Retinal pigment epithelial cell (primary cell): ENCODE measurements at places on chromosomes 16 and 17.

DNA sequence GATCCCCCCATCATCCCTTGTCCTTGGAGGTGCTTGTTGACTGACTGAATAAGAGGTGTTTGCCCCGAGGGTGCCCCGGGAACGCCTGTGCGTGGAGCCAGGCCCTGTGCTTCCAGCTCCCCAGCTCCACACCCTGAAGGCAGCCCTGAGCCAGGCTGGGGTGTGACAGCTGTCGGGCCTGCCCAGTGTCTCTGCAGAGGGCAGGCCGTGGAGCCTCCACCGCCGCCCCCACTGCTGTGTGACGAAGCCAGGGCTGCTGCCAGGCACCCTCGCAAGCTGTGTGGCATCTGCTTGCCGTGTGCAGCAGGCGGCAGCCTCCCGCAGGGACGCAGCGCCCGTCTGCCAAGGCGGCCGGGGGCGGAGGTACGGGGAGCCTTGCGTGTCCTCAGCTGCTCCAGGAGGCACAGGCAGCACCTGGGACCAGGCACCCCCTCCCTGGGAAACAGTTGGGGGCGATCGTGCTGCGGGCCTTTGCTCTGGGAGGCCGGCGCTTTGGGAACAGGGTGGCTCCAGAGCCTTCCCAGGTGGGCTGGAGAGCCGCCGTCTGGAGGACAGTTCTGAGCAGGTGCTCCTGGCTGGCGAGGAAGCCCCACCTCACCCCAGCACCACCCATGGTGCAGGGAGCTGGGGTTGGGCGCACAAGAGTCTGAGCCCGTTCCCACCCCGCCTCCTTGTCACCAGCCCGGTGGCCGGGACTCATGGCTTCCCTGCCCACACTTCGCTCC is 26.6 kb downstream of the GSE1 start:
- no peak for DNase-seq

- no peak for DNase-seq
Observed at GRCh38 chr17:31687505-31688126, 171.4 kb downstream of the COPRS start.

- no peak for DNase-seq
Observed at GRCh38 chr16:16113076-16113475, 110.2 kb downstream of the ABCC6 start.

DNA sequence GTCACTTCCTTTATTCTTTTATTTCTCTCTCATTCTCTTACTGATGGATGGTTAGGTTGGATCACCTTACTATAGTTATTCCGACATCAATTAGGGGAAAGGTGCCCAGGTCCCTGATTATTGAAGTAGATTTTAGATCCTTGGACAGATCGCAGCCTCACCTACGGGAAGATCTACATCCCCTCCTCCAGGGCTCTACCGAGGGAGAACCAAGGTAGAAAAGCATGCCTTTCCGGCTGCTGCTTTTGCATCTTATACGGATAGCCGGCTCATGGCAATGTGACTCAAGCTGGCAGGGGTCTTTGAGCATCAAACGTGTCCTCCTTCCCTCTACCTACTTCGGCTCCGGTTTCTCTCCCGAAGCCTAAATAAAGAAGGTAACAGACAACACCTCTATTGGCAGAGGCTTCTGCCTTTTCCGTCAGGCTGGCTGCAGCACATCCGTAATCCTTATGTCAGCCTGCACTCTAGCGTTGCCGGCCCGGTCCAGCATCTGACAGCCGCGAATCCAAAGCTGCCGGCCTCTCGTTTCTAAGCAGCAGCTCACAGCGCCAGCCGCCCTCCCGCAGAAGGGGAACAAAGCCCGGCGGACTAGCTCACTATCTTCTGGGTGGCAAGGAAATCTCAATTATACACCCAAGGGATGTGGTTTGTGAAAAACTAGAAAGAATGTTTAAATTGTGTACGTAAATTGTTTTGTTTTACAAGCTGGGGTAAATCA is 46.9 kb downstream of the IRX6 start:
- no peak for DNase-seq

DNA sequence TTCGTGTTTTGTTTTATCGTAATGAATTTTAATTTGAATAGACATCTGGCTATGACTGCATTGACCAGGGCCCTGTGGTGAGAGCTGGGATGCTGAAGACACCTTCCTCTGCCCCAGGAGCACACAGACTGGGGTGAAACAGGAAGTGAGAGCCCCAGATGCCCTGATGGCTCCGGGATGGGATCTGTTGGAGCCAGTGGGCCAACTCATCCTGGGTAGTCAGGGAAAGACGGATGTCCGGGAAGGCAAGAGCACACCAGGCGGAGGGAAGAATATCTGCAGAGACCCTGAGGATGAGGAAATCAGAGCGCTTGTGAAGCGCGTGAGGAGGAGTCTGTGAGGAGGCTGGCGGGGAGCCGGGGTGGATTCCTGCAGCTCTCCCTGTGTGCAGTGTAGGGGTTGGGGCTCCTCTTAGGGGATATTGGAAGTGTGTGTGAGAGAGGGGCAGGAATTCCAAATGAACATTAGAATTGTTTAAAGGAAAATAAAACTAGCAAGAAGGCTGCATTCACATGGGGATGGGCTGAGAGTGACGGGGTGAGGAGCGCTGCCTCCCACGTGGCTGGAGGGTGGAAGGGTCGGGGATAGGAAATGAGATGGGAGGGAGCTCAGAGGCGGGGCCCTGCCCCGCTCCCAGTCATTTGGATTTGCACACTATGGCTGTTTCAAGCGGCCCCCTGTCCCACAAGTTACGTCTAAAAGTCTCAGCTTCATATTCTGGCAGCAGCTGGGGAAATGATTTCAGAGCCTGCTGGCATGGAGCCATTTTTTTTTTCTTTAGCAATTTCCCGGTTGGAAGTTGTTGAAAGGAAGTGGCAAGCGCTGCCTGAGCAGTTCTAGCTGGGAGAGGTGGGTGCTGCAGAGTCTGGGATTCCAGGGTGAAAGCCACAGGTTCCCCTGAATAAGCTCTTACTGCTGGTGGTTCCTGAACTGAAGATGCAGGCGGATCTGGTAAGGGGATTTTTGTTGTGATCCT is 71.2 kb upstream of the LGALS9 start:
- DNase-seq: no peak

DNA sequence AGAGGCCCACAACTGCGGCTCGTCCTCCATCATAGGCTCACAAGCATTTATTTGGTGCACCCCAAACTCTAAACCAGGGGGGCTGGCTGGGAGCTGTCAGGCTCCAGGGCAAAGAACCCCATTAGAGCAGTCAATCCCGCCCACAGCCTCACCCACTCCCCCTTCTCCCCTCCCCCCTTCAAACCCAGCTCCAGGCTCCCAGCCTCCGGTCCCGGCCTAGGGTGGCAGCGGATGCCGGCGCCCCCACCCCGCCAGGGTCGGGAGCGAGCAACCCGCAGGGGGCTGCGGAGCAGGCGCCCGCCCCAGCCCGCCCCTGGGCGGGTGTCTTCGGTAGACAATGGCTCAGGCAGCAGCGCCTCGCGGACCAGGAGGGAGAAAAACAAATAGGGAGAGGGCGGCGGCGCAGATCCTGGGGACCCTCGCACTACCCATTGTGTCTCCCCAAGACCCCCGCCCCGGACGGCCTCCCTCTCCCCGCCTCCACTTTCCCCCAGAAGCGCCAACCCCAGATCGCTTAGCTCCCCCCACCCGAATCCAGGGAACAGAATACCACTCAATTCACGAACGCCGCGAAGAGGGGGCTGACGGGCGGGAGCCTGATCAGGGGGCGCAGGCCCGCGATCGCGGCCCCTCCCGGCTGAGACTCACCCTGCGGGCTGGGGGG is 572 bp downstream of the FAM171A2 start:
- DNase-seq: no peak

- DNase-seq: no peak
Observed at GRCh38 chr17:44205962-44206824, 6.5 kb upstream of the ATXN7L3 start.

DNA sequence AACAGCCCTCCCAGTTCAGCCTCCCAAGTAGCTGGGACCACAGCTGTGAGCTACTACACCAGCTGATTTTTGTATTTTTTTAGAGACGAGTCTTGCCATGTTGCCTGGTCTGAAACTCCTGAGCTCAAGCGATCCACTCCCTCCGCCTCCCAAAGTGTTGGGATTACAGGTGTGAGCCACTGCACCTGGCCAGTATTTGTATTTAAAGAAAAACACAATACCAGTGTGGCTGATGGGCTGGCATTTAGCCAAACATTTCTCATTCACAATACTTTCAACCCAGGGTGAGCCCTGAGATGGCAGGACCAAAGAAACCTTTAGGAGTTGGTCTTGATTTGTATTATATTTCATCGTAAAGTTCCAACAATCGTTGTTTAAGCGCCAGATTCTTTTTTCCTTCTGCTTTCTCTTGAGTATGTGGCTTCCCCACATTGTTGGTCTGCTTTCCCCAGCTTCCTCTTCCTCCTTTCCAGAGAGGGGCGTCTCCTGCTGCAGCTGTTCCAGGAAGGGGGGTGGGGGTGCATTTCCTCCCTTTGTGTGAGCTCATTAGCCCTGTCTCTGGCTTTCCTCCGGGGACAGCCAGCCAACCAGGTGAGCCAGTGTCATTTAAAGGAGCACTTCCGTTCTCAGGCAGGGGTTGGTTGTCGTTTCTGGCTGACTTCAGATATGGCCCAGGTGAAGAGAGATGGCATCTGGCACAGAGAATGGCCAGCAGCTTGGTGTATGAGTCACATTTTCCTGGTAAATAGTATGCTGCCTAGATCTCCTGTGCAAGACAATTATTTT is 79.9 kb downstream of the GPRC5B start:
- DNase-seq: no peak

- no peak for DNase-seq
Observed at GRCh38 chr16:69329369-69330285, 761 bp downstream of the PDF start.

GRCh38 chr17:78615631-78616030 is 38.4 kb upstream of the DNAH17 start:
- DNase-seq: no peak

GRCh38 chr17:49436174-49436573 is 21.5 kb upstream of the PHB1 start:
- no peak for DNase-seq

DNA sequence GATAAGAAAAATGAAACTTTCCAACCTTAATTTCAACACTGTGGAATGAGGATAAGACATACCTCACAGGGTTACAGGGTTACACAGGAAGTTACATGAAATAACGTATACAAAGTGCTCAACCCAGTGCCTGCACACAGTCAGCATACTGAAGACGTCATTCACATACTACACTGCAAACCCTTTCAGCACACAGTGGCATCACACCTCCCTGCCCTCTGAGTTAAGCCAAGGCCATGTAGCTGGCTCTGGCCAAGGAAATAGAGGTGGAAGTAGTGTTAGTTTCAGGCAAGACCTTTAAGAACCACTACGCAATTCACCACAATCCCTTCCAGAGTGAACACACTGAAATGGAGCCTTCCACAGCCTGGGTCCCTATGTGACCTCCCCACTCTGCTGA is 46.6 kb upstream of the GSG1L start:
- no peak for DNase-seq

DNA sequence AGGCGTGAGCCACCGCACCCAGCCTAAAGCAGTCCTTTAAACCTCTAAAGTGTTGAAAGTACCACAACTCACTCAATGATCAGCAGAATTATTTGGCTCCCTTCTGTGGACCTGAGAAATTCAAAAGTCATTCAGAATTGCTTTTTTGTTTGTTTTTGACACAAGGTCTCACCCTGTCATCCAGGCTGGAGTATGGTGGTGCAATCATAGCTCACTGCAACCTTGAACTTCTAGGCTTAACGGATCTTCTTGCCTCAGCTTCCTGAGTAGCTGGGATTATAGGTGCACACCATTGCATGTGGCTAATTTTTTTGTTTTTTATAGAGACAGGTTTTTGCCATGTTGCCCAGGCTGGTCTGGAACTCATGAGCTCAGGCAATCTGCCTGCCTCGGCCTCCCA is 44.3 kb downstream of the TRAF4 start:
- DNase-seq: no peak

GRCh38 chr16:62967163-62967562 is 930.9 kb upstream of the CDH8 start:
- DNase-seq: no peak

GRCh38 chr16:64882078-64882784 is 239.6 kb downstream of the CDH11 start:
- no peak for DNase-seq

DNA sequence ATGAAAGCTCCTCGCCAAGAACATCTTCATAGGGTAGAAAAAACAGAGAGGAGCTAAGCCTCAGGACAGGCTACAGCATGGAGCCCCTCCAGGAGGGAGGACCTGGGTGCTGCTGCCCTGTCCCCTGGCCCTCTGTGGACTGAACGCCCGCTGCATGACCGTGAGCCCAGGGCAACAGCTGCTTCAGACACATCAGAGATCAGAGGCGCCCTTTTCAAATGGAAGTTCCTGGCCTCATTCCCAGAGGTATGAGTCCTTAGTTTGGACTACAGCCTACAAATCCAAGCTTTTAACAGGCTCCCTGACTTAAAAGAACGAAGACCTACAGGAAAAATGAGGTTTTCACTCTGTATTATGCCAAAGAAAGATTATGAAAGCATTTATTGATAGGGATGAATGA is 48.5 kb downstream of the ZNF18 start:
- no peak for DNase-seq

- no peak for DNase-seq
Observed at GRCh38 chr16:31764103-31764502, 109.5 kb upstream of the ZNF267 start.

- no peak for DNase-seq
Observed at GRCh38 chr16:66714654-66715307, 18.2 kb upstream of the CMTM4 start.

DNA sequence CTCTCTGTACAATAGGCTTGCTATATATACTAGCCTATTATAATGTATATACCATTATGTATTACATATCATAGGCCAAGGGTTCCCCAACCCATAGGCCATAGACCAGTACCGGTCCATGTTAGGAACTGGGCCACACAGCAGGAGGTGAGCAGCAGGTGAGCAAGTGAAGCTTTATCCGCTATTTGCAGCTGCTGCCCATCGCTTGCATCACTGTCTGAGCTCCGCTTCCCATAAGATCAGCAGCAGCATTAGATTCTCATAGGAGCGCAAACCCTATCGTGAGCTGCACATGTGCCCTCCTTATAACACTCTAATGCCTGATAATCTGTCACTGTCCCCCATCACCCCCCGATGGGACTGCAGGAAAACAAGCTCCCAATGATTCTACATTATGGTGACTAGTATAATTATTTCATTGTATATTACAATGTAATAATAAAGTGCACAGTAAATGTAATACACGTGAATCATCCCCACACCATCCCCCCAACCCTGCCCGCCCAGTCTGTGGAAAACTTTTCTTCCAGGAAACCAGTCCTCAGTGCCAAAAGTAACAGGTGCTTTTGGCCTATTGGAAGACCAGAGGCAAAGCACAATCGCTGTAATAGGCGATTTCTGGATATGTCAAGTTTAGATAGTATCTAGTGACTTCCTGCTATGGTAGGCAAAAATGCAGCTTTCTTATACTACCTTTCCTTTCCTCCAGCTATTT is 84.1 kb downstream of the MYH11 start:
- peak; percentile 10 for DNase-seq

- no peak for DNase-seq
Observed at GRCh38 chr16:72098936-72099335, 5.3 kb downstream of the DHX38 start.

DNA sequence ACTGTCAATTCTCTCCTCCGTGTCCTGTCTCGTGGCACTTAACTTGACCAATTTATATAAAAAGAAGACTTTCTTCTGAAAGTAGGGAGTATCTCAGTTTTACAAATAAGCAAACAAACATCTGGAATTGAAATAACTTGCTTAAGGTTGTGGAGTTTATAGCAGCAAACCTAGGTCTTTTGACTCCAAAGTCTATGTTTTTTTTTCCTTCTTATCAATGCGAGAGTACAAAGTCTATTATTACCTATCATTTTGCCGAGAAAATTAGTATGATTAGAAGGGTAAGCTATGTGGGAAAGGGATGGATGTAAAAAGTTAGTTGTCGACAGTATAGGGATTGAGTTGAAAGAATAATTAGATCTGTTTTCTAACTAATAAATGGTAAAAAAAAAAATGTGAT is 50.4 kb downstream of the PPM1E start:
- DNase-seq: no peak
